GM12891 (cell line): ENCODE measurements at places on chromosomes 5 and 9.

DNA sequence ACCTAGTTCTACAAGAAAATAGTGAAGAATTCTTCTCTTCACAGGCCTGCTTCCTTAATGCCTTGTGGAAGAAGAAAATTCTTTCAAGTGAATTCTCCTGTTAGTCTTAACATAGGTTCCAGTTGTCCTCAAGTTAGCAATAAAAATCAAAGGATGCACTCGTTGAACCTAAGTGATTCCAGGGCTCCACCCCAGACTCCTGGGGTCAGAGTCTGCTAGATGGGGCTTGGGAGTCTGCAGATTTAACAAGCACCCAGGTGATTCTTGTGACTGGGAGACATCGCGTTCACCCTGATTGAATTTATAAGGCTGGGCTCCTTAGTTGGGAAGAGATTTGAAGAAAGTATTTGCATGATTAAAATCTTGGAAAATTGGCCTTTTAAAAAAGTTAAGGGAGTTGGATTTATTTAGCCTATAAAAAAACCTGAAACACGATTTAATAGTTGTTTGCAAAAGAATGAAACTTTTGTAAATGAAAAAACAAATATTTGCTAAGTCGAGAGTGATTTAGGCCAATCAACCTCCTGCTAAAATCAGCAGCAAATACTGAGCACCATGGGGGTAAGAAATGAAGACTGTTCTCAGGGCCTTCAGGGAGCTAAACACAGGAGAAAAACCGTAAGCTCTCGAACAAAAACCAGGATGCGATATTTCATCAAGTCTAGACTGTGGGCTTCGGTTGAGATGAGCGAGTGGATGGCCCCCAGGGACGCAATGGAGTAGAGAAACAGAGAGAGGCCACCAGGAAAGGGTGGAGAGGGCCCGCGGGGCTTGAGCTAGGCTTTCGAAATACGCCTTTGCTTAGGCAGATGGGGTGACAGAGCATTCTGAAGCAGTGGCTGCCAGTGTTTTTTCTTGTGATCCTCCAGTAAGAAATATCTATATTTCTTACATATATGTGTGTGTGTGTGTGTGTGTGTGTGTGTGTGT is 86.9 kb upstream of the TTC23L start:
- DNase-seq: no peak

DNA sequence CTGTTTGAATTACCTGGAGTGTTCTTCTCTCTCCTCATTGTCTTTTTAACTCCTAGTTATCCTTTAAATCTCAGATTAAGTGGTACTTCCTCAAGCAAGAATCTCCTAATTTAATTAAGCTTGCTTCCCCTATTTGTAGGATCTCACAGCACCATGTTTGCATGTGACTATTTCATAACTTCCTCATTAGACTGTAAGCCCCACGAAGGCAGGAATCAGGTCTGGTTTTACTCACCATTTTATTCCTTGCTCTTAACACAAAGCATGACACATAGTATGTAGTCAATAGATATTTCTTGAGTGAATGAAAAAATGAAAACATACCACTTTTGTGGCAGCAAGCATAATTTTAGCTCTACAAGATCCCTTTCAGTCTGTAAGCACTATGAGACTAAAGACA is 1.3 kb upstream of the ERMP1 start:
- no peak for DNase-seq

GRCh38 chr9:138102246-138103051 is 224.9 kb downstream of the CACNA1B start:
- DNase-seq: no peak

DNA sequence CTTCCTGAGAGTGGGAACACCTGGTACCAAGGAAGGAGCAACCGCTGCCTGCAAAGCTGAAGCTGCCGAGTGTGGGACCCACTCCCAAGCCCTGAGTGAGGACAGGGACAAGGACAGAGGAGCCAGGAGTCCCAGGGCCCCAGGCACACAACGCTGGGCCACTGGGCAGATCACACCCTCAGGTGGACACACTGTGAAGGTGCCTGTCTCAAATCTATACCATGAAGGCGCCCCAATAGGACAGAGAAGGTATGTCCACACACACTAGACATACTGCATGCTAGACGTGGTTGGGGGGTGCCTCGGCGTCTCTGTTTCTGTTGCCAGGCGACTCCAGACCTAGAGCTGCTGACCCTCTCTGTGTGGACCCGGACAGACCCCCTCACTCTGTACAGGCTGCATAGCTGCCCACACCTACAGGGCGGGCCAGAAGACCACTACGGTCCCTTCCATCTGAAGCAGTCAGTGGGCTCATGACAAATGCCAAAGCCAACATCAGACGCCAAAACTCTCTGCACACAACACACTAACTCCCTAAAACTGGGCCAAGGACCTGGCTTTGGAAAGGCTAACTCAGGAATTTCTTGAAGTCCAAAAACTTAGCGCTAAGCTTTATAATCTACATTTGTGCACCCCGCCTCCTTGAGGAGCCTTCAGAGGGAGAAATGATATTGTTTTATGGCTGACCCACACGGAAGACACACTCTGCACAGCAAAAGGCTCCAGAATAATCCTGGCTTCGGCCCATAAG is 60.7 kb downstream of the ROR2 start:
- DNase-seq: no peak

DNA sequence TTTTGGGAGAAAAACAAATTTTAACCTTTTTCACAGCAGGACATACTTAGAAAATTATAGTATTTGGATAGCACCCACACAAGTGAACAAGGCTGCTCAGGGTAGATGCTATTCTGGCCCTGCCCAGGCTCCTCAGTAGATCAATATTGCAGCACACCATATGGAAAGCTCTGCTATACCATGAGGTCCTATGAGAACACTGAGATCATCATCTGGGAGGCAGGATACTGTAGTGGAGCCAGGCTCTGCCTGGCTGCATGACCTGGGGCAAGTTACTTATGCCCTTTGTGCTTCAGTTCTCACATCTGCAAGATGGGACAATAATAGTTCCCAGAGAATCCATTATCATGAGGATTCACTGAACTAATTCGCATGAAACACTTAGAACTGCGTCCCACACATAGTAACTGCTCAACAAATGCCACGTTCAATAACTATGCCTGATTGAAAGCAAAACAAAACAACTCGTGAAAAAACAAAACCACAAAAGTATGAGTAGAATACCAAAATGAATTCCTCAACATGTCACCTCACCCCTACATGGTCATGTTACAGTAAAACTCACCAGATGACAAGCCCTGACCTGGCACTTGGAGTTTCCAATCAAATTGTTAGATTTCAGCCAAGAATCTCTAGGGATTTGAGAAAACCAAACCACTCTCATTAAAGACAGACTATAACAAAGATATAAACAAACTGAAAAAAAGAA is 31.9 kb downstream of the ARSB start:
- no peak for DNase-seq

DNA sequence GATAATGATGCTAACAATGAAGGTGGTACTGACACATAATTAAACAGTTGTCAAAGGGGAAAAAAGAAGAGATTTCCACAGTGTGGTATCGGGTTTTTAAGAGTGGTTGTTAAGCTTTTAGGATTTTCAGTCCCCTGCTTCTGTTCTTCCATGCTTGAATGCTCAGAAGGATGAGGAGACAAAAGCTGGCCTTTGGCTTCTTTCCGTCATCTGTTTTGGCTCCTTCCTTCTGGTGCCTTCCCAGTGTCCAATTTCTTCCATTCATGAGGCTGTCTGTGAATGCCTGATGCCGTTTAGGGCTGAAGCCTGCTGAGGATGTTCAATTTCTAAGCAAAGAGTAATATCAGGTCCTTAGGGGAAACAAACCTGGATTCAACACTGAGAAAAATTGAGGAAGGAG is 179.6 kb upstream of the GLRA1 start:
- DNase-seq: no peak

DNA sequence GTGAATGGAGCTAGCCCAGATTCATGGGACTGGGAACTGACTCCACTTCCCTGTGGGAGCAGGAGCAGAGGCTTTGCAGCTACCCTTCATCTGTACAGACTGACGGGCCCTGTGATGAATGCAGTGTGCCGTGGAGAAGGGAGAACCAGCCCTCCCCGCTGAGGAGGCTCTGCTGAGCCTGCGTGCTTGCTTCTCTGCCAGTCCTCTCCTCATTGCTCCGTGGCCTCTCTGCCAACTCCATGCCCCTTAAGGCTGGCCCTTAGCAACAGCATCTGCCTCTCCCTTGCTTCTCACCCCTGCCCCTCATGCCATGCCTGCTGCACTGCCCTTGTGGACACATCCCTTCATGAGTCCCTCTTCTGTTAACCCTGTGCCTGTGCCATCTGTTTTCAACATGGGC is 53.6 kb downstream of the GADD45G start:
- no peak for DNase-seq

- DNase-seq: no peak
These were observed 822 bp upstream of the TNIP1 start for GRCh38 chr5:151081431-151082281.

- no peak for DNase-seq
These were observed 39.7 kb upstream of the SPRY4 start for GRCh38 chr5:142364251-142365145.

GRCh38 chr5:96778409-96778808 is 29.3 kb downstream of the ERAP1 start:
- DNase-seq: no peak

GRCh38 chr5:90902651-90903386 is 344.2 kb downstream of the ADGRV1 start:
- DNase-seq: no peak

GRCh38 chr5:25357605-25358004 is 712.8 kb upstream of the CDH10 start:
- no peak for DNase-seq

DNA sequence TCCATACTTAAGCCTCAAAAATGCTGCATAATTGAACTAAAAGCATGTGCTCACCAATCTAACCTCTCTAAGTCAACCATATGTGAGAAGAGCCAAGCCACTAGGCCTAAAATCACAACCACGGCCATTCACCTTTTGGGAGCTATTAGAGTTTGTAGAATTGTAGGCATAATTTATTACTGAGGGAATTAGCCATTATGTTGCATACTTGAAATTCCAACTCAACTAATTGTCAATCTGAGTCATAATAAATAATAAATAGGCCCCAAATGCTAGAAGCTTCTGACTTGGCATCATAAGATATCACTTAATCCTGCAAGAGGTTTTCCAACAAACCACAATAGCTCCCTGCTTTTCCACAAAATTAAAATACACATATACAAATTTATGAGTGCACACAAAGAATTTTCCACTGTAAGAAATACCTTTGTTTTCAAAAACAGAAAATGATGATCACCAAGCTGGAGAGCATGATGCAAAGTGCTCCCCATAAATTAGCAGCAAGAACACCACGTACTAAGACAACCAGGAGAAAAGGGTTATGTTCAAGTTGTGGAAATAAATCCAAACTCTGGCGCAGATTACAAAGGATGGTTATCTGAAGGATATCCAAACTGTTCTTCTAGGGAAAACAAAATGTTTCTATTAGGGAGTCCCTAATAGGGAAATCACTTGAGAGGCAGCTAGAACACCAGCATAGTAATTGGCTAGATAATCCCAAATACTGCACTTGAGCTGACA is 250.0 kb upstream of the SLC30A5 start:
- no peak for DNase-seq

- no peak for DNase-seq
These were observed 49.1 kb upstream of the EXOC3 start for GRCh38 chr5:393846-394275.

DNA sequence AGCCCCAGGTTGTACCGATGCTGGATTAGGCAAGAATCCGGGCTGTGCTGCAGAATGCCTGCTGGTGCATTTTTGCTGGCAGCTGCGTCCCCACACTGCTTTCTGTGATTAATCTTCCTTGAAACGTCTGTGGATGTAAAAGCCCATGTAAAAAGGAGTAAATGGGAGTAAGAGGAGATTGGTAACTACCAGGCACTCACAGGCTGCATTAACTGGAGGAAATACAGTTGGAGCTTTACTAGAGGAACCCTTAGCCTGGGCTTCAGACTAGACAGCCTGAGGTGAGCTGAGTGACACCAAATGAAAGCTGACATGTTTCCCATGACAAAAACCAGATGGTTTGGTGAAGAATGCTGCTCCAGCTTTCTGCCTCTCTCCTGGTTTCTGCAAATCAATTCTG is 190.4 kb upstream of the GAS1 start:
- DNase-seq: no peak

GRCh38 chr5:13731121-13731628 is 213.3 kb downstream of the DNAH5 start:
- no peak for DNase-seq

- no peak for DNase-seq
These were observed 24.4 kb downstream of the ARHGAP26 start for GRCh38 chr5:142794537-142794936.

- DNase-seq: no peak
These were observed 289.7 kb downstream of the OSTF1 start for GRCh38 chr9:75378036-75378435.

DNA sequence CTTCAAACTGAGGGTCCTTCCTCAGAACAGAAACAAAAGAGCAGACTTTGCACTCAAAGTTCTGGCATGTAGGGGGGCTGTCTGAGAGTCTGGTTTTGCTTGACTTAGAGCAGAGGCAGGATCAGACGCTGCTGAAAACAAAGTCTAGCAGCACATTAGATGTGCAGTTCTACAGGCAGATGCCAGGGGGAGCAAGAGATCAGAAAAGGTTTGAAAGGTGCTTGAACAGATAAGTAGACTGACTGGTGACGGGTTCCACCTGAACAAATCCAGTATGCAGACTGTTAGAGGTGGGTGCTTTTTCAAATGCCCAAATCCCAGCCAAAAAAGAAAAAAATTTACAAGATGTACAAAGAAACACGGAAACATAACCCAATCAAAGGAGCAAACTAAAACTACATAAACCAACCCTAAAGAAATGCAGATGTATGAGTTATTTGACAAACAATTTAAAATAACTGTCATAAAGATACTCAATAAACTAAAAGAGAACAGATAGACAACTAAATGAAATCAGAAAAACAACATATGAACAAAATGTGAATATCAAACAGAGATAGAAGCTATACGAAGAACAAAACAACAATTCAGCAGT is 194.7 kb upstream of the FREM1 start:
- DNase-seq: peak; percentile 13

DNA sequence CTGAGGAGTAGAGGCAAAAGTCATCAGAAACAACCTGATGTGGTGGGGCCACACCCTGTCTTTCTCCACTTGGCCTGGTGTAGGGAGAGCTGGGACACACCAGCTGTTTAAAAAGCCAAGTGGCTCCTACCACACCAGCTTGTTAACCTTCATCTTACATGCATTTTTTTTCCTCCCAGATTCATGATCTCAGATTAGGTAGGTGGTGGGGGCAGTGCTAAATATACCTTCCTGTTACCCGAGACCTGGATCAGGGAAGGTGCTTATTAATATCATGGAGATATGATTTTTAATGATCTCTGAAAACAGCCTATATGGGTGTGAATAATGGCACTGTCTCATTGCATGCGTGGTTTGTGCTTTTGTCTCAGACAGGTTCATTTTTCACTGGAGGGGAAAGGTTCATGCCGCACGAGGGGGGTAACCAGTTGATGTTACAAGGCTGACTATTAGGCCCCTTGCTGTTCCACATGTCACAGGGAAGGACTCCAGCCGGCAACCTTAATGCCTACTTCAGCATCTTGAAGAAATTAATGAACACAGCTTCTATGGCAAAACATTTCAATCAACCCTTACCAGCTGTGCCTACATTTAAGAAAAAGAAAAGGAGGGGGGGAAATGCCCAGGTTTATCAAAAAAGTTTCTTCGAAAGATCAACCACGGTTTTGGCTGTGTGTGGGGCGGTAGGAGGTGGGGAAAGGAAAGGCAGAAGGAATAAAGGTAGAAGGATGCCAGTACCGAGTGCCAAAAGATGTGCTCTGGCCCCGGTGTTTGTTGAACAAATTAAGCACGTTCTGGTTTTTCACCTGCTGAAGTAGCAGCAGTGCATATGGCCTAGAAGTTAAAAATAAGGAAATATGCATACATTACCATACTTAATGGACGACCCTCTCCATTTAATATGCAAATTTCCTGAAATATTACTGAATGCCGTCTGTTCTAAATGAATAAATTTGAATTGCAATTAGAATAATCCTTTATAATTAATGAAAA is 185.4 kb downstream of the EBF1 start:
- DNase-seq: no peak
